ENCODE measurements at places on chromosomes 11 and 22.

DNA sequence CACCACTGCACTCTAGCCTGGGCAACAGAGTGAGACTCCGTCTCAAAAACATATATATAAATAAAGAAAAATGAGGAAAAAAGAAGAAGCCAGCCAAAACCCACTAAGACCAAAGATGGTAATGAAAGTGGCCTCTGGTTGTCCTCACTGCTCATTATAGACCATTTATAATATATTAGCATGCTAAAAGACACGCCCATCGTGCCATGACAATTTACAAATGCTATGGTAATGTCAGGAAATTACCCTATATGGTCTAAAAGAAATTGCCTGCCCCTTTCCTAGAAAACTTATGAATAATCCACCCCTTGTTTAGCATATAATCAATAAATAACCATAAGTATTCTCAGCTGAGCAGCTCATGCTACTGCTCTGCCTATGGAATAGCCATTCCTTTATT lies 16.1 kb upstream of the TMEM86A start:
- DNase-seq, result no peak

GRCh38 chr11:71381781-71382505 lies 66.2 kb downstream of the DHCR7 start:
- no peak for DNase-seq

DNA sequence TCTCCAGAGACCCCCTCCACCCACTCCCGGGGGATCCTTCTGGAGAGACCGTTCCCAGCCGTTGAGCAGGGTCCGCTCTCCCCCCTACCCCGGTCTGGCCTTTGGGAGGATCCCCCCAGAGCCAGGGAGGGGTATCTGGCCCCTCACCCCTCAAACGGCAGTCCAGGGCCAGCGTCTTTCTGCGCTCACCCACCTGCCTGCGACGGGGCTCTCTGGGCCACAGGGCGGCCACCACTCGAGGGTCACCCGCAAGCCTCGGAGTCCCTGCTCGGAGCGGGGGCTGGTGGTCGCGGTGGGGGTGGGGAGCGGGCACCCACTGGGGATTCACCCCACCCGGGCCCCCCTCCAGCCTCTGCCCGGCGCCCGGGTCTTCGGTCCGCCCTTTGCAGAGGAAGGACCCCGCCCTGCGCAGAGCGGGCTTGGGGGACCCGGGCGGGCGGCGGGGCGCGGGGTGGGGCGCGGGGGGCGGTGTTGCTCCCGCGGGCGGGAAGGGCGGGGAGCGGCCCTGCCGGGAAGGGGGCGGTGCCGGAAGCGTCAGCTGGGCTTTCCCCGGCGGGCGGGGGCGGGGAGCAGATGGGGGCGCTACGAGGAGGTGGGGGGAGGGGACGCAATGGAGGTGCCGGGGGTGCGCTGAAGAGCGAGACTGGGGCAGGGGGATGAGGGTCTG lies 16.6 kb downstream of the CRELD2 start:
- peak; percentile 39 for DNase-seq

- DNase-seq, result no peak
These were observed 63.2 kb downstream of the PPP6R3 start for GRCh38 chr11:68523743-68524142.

DNA sequence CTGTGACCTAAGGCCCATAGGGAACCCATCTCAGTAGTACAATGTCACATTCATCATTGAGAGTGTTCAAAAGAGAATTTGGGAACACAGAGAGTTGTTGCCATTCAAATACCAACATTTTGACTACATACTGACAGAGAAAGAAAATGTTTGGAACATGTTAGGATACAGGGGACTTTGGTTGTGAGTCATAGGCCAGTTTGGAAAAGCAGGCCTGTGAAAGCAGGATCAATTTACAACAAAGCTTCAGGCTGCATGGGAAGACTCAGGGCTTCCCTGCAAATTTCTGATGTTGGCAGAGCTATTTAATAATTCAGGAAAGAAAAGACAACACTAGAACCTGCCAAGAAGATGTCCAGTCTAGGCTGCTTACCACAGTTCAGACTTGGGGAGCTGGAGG lies 374 bp downstream of the NLRP10 start:
- peak; percentile 90 for DNase-seq

- DNase-seq, result peak; percentile 96
These were observed 90.4 kb upstream of the PARVA start for GRCh38 chr11:12287009-12287373.

- DNase-seq, result peak; percentile 32
These were observed 57.7 kb downstream of the TRAF6 start for GRCh38 chr11:36452236-36452940.

DNA sequence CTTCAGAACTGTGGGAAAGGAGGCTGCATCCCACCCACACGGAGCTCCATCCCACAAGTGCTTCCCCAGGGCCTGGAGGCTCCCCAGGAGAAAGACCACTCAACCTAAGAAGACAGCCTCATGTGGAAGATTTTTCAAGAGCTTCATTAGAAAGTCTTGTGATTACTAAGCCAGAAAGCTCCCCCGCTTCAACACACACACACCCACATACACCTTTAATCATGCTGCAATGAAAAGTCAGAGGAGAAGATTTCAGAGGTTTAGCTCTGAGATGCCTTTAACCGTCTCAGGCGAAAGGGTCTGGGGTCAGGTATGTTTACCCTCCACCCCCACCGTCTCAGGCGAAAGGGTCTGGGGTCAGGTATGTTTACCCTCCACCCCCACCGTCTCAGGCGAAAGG lies 634.5 kb upstream of the B3GAT1 start:
- DNase-seq, result no peak

DNA sequence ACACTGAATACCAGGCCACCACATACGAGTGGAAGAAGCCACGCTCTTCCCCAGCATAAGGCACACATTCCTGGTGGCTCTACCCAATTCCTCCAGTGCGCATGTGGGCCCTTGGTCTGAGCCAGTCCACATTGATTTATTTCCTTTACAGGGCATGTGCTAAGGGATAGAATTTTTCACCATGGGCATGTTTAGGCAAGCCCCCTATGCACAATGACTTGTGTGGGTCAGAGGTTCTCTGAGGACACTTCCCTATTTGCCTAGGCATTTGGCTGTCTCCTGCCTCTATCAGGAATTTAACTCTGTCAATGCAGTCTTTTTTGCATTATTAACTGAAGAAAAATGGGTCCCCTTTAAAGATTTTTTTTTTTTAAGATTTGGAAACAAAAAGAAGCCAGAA lies 718.1 kb downstream of the NTM start:
- DNase-seq, result no peak

DNA sequence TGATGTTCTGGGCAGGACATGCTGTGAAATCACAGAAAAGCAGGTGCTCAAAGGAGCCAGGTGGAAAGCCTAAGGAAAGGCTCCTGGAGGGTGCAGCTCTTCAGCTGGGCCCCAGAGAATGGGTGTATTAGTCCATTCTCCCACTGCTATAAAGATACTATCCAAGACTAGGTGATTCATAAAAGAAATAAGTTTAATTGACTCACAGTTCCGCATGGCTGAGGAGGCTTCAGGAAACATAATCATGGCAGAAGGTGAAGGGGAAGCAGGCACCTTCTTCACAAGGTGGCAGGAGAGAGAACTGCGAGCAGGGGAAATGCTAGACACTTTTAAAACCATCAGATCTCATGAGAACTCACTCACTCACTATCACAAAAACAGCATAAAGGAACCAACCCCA lies 43.1 kb upstream of the DEUP1 start:
- no peak for DNase-seq

GRCh38 chr22:44272401-44272771 lies 40.4 kb downstream of the SHISAL1 start:
- DNase-seq, result no peak

GRCh38 chr11:117823946-117824420 lies 561 bp downstream of the FXYD2 start:
- no peak for DNase-seq

DNA sequence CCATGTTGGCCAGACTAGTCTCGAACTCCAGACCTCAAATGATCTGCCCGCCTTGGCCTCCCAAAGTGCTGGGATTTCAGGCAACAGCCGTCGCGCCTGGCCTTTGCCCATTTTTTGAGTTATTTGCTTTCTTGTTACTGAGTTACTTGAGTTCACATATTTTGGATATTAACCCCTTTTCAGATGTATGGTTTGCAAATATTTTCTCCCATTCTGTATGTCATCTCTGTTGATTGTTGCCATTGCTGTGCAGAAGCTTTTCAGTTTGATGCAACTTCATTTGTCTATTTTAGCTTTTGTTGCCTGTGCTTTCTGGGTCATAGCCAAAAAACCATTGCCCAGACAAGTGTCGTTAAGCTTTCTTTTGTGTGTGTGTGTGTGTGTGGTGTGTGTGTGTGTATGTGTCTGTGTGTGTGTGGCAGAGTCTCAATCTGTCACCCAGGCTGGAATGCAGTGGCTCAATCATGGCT lies 6.8 kb downstream of the TSGA10IP start:
- no peak for DNase-seq

DNA sequence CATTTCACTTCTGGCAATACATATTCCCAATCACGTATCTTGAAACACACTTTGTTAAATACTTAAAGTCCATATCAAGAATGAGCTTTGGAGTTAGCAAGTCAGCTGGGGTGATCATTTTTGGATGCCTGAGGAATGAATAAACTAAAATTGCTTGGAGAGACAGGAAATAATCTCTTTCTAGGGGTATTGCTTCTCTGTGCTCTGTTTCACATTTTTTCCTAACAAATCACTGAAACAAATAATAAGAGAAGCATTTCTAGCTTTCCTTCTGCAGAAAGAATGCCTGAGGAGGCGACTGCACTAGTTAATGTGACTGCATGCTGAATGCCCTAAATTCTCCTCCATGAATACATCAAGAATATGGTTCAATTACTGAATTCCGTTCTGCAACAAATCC lies 541.4 kb upstream of the CCDC90B start:
- DNase-seq, result peak; percentile 67

GRCh38 chr11:74171997-74172396 lies 908 bp downstream of the PPME1 start:
- DNase-seq, result no peak

GRCh38 chr11:111676878-111677585 lies 74.8 kb downstream of the SIK2 start:
- DNase-seq, result peak; percentile 43

DNA sequence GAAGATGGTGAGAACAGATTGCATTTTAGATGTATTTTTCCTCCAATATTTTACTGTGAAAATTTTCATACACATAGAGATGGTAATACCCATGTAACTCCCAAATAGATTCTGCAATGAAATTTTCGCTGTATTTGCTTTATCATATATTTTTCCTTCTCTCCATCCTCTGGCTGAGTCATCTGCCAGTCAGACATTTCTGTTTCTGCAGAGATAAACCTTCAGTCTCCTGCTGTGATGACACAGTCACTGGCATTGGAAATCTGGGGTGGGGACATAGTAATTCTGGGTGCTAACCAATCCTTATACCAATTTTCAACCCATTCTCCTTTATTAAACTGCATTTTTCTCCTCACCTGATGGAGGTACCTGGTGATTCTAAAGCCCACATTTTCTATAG lies 33.7 kb downstream of the SVIP start:
- DNase-seq, result peak; percentile 38

DNA sequence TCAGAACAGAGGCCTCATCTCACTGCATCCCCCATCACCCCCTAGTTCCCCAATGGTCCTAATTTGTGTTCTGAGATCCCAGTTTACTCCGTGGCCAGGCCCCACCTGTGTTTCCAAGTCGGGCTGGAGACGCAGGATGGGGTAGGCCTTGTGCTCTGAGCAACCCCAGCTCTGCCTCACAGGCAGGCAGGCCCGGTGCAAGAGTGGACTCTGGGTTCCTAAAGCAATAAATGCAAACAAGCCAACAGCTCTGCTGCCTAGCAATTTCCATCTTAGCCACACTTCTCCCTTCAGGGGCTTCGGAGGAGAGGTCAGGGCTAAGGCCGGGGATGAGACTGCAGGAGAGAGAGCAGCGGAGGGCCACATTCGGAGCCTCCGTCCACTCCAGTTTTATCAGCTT lies 2.5 kb upstream of the EPS8L2 start:
- DNase-seq, result no peak

DNA sequence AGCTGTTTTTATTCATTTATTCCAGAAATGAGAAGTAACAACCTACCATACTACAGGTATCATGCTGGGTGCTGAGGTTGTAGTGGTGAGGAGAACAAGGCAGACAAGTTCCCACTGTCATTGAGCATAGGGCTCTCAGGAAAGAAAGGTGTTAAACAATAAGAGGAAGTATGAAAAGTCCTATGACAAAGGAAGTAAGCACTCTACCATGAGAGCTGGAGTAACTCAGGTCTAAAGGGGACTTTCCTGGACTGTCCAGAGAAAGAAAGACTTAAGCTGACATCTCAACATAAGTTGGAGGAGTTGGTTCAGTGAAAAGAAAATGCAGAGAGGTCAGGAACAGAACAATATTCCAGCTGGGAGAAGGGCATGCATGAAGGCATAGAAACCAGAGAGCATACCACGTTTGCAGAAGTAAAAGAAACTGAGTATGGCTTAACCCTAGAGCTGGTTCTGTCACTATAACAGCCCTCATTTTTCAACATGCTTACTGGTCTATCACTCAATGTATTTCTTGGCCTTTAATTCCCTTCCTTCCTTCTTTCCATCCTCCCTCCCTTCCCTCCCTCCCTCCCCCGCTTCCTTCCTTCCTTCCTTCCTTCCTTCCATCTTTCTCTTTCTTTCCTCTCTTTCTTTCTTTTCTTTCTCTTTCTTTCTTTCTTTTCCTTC lies 137.8 kb upstream of the BDNF start:
- DNase-seq, result no peak

DNA sequence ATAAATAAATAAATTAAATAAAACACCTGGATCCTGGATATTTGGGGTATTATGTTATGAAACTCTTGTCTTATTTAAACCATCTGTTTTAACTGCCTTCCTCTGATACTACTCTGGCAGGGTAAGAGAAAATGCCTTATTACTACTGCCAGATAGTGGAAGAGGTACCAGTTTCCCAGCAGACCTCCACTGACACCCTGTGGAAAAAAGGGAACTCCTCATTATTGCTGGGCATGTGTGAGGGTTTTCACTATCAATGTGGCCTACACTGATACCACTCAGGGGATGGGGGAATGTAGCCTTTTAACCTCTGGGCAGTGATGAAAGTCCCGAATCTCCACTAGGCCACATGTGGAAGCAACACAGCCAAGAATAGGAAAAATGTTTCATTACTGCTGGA lies 121.0 kb downstream of the LUZP2 start:
- no peak for DNase-seq

GRCh38 chr11:19968860-19969259 lies 191.4 kb downstream of the DBX1 start:
- no peak for DNase-seq

GRCh38 chr11:115722711-115723110 lies 218.5 kb upstream of the CADM1 start:
- DNase-seq, result no peak

GRCh38 chr22:46110215-46110614 lies 40.1 kb upstream of the PPARA start:
- DNase-seq, result peak; percentile 34

DNA sequence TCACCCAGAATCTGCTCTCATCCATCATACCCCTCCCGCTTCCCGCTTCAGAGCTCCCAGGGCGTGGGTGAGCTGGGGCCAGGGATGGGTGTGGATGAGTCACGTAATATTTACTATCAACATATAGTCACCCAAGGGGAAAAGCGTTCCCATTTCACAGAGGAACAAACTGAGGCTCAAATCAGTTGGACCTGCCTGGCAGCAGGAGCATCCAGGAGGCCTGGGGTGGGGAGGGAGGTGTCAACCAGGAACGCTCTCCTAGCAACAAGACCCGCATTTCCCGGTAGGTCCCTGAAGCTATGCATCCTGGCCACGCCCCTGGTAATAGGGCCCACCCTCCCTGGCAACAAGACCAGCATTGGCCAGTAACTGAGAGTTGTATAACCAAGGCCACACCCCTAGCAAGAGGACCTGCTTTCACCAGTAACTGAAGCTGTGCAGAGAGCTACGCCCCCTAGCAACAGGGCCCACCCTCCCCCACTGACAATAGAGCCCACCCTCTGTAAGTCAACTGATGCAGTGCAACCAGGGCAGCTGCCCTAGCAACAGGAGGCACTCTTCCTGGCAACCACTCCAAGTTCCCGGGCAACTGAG lies 32.7 kb upstream of the TXNRD2 start:
- peak; percentile 51 for DNase-seq

Data from IMR-90 (cell line).